ENCODE measurements at places on chromosomes 7 and 10.

DNA sequence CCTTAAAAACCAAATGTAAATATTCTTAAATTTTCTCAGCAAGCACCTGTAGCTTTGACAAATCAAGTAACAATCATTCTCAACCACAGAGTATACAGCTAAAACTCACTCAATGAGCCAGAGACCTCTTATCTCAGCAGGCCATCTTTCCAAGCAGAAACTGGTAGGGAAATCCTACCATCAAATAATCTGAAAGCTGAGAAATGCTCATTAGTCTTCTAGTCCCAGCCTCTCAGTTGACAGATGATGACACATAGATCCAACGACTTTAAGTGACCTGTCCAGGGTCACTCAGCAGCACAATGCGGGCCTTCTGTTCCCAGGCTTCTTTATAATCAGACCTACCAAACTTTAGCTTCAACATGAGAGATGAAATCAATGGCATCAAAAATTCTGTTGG is 184.6 kb downstream of the SGMS1 start:
- no peak for DNase-seq

DNA sequence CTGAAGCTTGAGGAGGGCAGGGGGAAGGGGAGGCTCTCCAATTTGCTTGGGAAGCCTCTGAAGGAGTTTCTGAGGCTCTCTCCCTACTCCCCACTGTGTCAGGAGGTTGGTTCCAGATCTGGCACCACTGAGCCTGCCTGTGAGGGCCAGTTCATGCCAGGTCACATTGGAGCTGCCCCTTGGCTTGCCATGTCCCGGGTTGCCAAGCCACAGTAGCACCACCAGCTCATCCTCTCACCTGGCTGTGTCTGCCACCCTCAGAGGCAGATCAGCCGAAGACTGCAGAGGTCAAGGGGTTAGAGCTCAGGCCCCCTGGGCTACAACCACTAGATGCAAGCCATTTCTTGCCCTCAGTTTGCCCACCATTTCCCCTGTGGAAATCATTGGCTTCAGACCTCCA is 3.1 kb downstream of the C10orf71 start:
- no peak for DNase-seq

DNA sequence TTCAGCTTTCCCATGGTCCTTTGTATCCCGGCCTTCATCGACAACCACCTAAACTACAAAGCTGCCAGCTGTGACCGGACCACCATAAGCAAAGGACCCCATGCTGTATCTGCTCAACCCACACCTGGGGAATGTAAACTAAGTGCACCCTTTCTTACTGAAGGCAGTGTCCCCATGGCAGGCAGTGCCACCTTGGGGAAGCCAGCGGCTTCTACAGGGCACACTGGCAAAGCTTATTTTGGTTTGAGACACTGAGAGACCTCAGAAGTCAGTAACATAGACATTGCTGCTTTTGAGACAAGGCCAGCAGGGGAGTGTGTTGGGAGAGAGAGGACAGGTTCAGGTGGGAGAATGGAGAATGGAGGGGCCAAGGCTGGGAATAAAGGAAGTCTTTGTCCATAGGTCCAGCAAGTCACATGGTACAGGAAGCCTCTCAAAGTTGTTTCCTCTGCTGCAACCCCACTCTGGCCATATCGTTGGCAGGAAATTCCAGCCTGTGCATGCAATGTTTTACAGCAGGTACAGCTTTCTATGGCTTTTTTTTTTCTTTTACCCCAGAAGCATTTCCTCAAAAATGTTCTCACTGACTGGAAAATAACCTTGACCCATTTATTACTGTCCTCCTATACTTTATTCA is 85.9 kb upstream of the NPVF start:
- DNase-seq = no peak

- DNase-seq = no peak
Measured at GRCh38 chr10:131513445-131513844, 201.9 kb upstream of the TCERG1L start.

- DNase-seq = no peak
Measured at GRCh38 chr10:61692447-61693010, 29.8 kb downstream of the CABCOCO1 start.

GRCh38 chr7:50730446-50731400 is 52.0 kb downstream of the GRB10 start:
- DNase-seq = no peak

- no peak for DNase-seq
Measured at GRCh38 chr7:143172354-143172753, 10.9 kb upstream of the TAS2R39 start.

DNA sequence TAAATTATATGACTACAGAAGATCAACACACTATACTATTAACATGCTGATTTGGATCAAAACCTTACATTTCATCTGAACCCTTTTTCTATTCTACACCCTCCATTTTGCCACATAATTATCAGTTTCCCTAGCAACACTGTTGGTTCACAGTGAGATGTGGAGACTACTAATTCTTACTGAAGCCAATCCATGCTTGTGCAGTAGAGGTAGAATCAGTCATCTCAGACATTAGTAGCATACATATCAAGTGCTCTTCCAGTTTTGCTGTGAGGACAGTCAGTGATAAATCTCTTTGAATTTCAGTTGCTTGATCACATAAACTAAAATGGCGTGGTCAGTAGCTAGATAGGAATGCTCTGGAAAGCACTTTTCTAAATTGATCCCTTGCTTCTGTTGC is 70.3 kb downstream of the PON1 start:
- no peak for DNase-seq

DNA sequence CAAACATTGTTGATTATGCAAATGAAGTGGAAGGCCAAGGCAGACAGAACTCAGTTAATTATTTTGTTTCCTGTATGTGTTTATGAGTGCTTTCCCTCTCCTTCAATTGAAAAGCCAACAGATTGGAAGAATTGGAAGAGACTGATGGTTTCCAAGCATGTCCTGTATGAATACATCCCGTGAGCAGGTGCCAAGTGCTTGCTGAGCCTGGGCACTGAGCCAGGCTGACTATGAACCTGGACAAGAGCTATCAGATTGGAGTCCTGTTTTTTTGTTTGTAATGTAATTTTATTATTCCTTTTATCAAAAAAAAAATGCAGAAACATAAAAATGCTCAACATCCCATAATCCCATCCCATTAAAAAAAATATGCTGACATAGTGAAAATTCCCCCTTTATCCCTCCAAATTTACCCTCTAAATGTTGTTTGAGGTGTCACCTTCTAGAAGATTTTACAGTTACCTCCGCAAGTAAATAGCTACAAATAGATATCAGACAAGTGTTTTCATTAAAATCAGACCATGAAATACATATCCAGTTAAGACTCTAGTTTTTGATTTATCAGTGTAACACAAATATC is 449.5 kb downstream of the GRID1 start:
- DNase-seq = no peak

GRCh38 chr7:148318102-148318811 is 272.3 kb upstream of the C7orf33 start:
- no peak for DNase-seq

GRCh38 chr7:36814311-36814710 is 90.0 kb upstream of the AOAH start:
- no peak for DNase-seq

DNA sequence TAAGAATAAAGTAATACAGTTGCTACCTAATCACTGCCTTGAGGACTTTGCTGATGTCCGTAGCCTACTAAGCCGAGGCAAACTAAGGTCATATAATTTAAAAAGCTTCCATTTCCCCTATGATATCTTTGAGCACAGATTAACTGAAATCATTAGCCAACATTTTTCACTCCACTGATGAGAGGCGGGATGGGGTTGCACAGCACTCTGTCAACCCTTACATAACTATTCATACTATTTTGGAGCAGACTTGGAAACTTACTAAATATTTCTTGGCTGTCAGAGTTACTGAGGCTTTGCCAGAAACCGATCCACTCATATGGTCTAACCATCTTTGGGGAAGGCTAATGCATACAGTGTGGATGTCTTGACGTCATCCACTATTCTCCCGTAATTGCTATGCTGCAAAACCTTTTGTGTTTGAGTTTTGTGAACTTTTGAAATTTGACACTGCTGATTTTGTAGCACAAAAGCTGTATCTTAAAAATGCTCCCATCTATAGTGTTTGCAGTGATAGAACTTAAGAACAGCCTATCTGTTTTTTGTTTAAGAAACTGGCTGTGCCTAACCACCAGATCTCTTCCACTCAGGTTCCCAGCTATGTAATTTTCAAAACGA is 248.7 kb downstream of the TSPAN12 start:
- no peak for DNase-seq

DNA sequence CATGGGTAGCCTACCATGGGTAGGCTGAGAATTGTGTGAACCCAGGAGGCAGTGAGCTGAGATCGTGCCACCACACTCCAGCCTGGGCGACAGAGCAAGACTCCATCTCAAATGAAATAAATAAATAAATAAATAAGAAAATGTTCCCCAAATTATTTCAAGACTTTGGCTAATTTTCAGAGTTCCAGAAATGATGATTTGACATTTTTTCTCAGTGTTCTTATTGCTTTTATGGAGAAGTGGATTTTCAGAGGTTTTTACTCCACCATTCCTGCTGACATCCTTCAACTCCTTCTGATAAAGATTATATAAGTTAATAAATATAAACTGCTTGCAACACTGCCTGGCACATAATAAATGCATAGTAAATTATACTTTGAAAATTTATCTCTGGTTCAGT is 80.4 kb upstream of the PRKCQ start:
- DNase-seq = no peak

DNA sequence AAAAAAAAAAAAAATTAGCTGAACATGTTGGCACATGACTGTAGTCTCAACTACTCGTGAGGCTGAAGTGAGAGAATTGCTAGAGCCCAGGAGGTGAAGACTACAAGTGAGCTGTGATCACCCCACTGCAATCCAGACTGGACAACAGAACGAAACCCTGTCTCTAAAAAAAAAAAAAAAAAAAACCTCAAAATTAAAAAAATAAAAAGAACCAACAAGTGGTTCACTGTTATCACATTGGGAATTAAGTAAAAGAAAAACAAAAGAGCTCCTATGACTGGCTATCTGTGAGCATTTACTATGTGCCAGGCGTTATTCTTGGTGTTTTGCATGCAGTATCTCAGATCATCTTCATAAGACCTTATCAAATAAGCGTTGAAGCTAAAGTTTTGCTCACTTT is 66.0 kb downstream of the ANLN start:
- no peak for DNase-seq

- DNase-seq = no peak
Measured at GRCh38 chr10:67539312-67539711, 156.7 kb downstream of the CTNNA3 start.

DNA sequence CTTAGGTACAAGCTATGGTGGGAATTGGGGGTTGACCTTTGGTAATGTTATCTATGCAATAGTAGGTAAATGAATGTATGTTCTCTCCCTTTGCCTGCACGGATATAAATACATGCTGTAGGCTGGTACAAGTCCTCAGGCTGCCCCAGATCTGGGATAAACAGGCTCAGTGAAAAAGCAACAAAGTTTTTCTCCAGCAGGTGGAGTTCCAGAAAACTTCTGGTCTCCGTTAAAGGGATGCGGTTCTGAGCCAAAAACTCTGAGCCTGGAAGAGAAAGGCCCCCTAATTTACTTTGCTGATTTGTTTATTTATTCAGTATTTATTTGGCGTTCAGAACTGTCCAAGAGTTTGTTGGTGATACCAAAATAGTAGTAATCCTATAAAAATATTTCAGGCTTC is 204.7 kb downstream of the ADRA2A start:
- DNase-seq = no peak

- no peak for DNase-seq
Measured at GRCh38 chr10:128474571-128474970, 348.3 kb upstream of the MKI67 start.

- no peak for DNase-seq
Measured at GRCh38 chr7:103394566-103394965, 47.1 kb downstream of the PSMC2 start.

DNA sequence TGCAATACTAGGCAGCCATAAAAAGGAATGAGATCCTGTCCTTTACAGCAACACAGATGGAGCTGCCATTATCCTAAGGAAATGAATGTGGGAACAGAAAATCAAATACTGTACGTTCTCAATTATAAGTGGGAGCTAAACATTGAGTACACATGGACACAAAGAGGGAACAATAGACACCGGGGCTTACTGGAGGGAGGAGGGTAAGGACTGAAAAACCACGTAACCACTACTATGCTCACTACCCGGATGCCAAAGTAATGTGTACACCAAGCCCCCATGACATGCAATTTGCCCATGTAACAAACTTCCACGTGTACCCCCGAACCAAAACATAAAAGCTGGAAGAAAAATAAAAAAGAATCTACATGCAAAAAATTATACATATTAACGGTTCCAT is 587.0 kb downstream of the PARD3 start:
- no peak for DNase-seq

DNA sequence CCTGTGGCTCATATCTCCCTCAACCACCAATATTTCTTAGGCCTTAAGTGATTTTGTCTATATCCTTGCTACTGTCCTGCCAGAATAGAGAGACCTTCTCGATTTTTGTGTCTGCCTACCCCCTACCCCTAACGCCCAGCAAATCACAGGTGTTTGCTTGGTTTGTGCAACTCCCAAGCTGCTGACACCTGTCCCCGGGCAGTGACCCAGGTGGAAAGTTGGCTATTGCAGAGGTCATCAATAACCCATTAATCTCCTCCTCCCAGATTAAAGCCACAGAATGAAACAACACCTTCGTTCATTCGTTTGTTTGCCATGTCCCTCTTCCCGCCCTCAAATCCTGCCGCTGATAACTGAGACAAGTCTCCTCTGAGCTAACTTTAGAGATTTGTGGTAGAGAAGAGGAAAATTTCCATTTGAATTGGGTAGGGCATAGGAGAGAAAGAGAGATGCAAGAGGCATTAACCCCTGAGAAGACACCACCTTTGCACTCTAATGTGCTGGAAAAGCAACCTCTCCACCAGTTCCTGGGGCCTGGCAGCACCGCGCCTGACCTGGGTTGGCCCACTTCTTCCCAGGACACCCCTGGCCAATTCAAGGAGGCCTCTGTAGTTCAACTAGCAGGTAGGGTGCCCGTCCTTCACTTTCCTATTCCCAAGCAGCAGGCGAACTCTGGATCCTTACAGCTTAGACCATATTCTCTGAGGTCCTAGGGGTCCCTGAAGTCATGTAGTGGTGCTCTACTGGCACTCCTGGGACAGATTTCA is 3.0 kb downstream of the NEUROG3 start:
- no peak for DNase-seq

- DNase-seq = no peak
Measured at GRCh38 chr7:149878523-149878921, 4.8 kb downstream of the ATP6V0E2 start.

GRCh38 chr10:132010483-132010882 is 28.8 kb upstream of the BNIP3 start:
- no peak for DNase-seq

DNA sequence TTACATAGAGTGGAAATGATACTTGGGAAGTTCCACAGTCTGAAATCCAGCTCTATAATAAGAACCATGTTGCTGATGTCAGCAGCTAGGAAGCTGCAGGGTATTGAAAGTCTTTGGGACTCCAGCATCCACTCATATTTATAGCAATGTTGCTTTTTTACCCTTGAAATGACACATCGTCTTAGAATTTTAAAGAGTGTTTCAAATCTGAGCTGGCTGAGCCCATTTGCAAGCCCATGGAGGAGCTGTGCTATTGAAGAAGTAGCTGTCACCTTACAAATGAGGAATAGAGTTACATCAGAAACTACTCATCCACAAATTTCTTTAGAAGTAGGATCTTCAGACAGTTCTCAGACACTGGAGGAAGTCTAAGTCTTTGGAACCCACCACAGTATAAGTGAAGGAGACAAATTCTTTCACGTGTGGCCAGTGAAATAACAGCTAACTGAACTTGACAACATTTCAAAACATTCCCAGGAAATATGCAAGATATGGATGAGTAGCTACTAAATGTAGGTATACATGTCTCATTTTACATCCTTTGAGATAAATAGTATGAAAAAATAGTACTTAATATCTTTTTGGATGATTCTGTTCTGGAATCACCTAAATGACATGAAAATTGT is 203.6 kb downstream of the ZNF365 start:
- no peak for DNase-seq
